Putamen (tissue), 1 donor: ENCODE measurements at places on chromosomes 1 and 21.

GRCh38 chr1:219927956-219928790 lies at the start of gene SLC30A10:
Gene SLC30A10, minus strand, starts transcription at chr1:219928557. Its CDS starts 117 bp downstream, at chr1:219928440.
- peak; percentile 7 for DNase-seq

- DNase-seq: no peak
Measured at GRCh38 chr1:100699744-100700143, 19.8 kb upstream of the VCAM1 start.

GRCh38 chr1:20431176-20431460 lies 54.9 kb downstream of the CAMK2N1 start:
- DNase-seq: no peak

DNA sequence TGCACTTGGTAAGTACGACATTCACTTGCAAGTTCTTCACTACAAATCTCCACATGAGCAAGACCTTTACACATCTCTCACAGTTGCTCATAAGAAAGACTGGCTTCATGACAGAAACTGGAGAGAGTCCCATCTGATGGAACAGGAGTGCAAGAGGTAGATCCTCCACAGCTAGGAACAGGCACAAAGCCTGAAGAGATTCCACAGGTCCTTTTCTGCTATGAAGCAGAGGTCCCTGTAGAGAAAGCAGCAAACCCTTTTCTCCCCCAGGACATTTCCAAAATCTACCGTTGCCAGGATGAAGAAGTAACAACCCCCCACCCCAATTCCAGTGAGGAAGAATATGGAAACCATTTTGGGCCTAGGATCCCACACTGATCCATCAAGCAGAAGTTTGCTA lies 47.3 kb downstream of the EIF4G3 start:
- DNase-seq: no peak

- DNase-seq: no peak
Measured at GRCh38 chr1:121595089-121595488, 410.3 kb downstream of the SRGAP2C start.

DNA sequence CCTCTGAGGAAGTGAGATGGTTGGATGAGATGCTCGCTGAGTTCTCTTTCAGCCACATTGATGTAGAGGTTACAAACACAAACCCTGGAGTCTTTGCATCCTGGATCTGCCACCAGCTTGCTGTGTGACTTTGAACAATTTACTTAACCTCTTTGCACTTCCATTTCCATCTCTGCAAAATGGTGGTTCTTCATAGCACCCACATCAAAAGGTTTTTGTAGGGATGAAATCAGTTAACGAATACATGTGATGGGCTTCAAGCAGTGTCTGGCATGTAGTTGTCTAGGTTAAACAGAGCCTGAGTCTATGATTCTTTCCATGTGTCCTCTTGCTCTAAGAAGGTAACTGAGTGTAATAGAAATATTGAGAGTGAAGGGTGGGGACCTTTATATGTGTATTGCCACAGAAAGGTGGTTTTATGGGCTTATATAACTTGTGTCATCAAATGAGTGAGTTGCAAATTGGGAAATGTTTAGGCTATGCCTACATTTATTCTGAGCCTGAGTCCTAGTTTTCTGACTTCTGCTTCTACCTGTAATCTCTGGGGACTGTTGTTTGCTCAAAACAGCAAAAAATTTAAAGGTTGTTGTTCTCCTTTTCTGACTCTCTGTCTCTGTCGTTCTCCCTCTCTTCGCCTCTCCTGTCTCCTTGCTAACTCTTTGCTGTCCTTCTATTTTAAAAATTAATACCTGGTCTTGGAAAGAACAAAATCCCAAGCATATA lies 27.3 kb upstream of the LRRN2 start:
- DNase-seq: no peak

DNA sequence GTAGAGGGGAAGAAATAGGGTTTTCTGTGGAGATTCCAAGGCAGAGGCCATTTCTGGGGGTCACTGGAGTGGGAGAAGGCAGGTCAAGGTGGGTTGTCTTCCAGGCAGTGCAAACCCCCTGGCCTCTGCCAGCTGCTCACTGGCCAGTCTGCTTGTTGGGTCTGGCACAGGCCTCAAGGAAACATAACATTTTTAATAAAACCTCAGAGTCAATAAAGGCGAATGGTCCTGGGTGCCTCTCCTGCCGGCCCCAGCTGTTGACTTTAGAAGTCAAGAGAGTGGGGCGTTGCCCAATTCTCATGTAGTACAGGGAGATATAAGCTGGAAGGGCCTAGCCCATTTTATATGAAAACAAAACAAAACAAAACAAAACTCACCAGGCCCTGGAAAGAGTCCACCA lies 36.6 kb downstream of the RUNX3 start:
- DNase-seq: no peak

GRCh38 chr1:208526613-208527125 lies 282.5 kb upstream of the PLXNA2 start:
- DNase-seq: no peak

DNA sequence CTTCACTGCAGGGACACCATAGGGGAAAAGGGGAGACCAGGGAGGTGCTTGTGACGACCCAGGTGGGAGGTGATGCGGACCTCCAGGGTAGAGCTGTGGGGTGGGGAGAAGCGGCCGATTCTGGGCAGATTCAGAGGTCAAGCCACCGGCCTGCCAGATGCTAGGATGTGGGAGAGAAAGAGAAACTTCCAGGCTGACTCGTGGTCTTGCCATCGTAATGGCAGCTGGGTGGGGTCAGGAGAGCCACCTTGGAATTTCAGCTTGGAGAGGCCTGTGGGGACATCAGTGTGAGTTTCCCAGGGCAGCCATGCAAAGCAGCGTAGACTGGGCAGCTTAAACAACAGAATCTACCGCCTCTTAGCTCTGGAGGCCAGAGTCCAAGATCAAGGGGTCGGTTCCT lies 258.0 kb upstream of the VAMP3 start:
- no peak for DNase-seq

DNA sequence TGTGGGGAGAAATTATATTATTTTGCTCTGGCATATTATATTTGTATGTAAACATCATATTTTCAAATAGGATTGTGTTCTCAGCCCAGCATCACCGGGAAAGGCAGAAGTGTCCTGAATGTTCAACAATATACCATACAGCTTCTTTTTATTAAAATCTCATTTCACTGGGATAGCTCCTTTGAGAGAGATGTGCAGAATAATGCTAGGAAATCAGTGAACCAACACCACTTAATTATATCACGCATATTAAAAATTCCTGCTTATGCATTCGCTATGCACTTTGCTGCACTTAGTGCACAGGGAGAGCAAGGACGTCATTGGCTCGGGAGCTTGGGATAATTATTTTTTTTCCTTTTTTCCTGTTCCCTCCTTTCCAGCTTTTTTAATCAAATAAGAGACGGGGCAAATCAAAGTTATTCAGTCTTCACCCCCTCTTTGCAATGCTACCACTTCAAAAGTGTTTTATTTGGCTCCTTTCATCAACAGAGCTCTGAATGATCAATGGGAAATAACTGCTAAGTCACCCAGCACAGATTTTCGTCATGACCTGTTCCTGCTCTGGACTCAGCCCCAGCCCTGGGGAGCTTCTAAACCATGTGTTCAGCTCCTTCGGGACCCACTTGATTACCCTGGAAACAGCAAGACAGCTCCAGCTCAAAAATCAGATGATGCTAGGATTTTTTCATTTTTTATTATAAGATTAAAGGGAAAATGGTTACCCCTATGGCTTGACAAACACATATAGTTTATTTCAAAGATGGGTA lies 165.5 kb upstream of the DUSP10 start:
- no peak for DNase-seq

- no peak for DNase-seq
Measured at GRCh38 chr21:31974454-31974985, 101.7 kb downstream of the HUNK start.

GRCh38 chr1:94279462-94279861 lies 42.1 kb upstream of the ARHGAP29 start:
- DNase-seq: no peak

- no peak for DNase-seq
Measured at GRCh38 chr1:27630859-27631491, 4.0 kb downstream of the FGR start.

GRCh38 chr21:43274946-43275310 lies 106.1 kb downstream of the CRYAA start:
- no peak for DNase-seq

- DNase-seq: no peak
Measured at GRCh38 chr1:232789651-232790050, 15.6 kb upstream of the MAP10 start.

DNA sequence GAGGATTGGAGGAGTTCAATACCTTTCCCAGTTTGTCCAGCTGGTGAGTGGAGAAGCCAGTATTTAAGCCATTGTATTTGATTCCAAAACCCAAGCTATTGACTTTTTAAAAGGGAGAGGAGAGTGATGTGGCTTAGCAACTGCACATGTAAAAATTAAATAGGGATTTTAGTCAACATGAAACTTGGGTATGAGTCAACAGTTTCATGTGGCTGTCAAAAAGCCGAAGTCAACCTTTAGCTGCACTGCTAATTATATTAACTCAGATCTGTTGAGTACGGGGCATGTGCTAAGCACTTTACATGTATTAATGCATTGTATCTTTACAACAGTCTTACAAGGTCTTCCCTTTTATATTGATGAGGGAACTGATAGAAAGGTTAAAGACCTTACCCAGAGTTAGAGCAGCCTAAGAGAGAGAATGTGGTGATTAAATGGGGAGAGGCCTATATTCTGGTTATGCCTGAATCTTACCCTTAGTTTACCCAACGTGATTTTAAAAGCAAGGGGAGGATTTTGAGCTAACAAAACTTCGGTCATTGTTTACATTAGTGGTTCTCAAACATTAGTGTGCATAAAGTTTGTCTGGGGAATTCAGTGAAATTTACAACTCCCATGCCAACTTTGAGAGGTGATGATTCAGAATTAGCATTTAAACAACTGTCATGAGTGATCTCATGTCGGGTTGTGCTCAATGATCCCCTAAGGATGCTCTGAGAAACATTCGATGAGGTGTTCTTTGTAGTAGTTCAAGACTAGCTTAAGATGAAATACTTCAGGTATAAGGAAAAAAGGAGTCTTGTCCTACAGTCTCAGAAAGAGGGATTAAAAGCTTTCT lies 6.9 kb upstream of the SLC35F3 start:
- no peak for DNase-seq
